ENCODE measurements at places on chromosomes 12 and 14.

DNA sequence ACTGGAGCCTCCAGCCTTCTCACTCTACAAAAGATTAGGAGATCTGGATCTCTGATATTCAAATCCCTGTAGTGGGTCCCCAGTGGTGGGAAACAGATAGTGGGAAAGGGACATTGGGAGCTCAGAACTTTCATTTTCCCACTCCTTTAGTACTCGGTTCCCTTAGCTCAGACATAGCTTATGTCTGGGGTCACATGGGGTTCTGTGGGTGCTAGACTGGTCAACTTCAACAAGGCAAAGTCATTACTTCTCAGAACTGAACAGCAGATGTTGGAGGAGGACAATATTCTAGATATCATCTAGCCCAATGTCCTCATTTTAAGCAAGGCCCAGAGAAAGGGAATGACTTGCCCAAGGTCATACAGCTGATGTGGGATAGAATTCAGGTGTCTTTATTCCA, 19.5 kb upstream of the ITGA5 start:
- no peak for DNase-seq

- DNase-seq: no peak
These were observed 41.6 kb downstream of the USP15 start for GRCh38 chr12:62301799-62302133.

DNA sequence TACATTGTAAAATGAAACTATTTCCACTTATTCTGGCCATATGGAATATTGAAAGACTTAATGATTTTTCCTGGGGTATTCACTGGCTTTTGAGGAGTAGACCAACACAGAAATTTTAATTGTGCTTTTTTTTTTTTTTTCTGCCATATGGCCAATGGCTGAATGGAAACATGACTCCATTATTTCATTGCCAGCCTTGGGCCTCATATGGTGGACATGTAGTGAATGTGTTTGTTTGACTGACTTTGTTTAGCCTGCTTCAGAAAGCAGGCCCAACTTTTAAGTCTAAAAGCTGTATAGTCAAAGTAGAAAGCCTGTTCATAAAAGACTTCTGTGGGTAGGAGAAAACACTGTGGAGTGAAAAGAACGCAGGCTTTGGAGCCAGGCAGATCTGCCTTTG, 2.4 kb downstream of the GNG2 start:
- no peak for DNase-seq

DNA sequence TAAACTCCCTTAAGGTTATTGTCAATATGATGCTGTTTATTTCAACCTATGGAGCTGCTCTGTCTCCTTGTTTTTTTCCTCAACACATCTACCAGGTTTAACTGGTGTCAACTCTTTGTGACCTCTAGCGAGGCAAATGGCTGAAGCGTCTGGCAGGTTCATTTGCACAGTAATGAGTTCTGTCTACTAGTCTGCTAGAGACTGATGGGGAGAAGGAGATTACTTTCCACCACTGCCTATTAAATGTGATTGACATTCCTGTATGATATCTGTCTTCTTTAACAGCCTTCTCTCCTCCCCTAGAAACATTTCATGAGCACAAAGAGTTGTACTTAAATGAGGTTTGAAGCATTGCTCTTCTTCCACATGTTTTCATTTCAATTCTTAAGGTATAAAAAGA, 253.7 kb downstream of the SLC6A15 start:
- DNase-seq: peak; percentile 90

DNA sequence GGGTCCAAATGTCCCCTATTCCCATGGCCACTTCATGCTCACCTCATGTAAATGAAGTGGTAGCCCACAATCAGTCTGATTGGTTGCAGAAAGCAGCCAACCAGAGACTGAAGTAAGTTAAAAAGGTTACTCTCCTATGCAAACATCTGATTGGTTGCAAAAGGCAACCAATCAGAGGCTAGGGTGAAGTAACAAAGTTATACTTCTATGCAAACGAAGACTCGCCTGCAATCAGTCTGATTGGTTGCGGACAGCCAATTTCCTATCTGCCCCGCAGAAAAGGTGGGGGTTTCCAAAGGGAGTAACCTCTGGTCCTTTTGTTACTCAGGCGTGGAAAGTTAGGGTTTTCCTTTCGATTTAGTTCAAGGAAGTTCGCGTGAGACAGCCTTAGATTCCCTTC, 208.1 kb upstream of the NEDD1 start:
- DNase-seq: no peak

DNA sequence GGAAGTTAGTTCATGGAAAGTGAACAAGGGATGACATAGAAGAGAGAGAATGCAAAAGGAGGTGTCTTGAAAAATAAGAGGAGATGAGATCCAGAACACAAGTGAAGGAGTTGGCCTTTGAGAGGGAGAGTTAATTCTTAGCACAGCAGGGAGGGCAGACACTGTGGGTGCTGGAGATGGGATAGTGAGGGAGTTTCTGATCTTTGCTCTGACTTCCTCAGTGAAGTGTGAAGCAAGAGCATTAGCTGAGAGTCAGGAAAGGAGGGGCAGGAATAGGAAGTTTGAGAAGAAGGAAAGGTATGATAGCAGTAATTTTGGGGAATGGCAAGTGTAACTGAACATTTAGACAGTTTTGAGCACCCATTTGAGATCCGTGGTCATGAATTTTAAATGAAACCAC, 75.8 kb upstream of the COCH start:
- DNase-seq: no peak

- no peak for DNase-seq
These were observed 93.9 kb downstream of the PLBD1 start for GRCh38 chr12:14473707-14474287.

GRCh38 chr12:88998421-88998820, 353.9 kb downstream of the DUSP6 start:
- no peak for DNase-seq

- DNase-seq: no peak
These were observed 234.7 kb upstream of the E2F7 start for GRCh38 chr12:77299910-77300669.

DNA sequence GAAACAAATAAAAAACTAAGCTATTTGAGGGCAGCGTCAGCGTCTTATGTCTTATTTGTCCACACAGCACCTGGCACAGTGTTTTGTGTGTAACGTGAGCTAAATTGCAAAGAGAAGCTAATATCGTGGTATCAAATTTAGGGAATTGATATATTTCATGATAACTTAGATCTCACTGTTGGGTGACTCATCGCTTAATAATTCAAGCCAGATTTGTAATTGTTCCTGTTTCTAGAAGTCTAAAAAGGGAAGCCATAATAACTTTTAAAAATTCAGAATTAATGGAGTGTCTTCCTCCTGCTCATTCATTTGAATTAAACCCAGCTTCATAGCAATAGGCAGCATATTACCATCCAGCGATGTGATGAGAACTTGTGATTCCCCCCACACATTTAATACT, 214.7 kb downstream of the PDZRN4 start:
- no peak for DNase-seq

DNA sequence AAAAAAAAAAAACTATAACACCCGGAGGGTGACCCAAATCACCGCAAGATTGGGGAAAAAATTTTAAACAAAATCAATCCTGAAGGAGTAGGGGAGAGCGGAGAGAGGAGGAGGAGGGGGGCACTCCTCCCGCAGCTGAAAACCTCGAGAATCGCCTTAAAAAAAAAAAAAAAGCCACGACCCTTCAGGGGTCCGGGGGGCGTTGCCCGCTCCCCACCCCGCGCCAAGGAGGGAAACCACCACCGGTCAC, 254 bp downstream of the GTF2A1 start:
- DNase-seq: no peak

GRCh38 chr14:76564471-76565422, 188.8 kb downstream of the ESRRB start:
- no peak for DNase-seq

DNA sequence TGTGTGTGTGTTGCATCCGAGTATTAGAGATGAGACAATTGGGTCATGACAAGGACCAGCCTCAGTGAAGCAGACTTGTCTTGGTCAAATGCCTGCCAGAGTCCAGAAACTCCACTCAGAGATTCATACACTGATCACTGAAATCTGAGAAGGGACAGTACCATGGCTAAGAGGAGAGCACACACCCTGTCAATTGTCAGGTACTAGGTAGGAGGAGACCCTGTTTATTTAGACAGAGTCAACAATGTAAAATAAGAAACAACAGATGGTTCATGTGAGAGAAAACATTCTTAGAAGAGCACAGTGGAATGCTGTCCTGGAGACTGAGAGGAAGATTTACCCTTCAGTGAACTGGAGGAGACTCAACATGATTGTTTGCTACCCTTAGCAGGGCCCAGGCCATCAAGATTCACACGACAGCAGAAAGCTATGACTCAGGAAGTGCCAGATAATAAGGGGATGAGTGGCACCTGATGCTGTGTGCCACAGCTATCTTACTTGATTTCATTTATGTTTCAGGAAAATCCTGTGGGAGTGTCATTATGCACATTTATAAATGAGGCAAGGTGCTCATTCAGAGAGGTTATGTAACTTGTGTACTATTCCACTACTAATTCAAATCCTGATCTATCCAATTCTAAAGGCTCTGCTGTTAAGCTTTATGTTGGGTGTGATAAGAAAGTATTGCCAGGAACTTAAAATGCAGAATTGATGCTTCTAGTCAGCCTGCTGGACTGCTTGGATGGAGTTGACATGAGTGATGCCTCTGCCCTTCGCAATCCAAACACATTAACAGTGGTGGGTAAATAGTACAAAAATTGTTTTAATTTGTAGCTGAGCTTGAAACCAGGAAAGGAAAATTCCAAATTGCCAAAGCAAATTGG, 136.6 kb upstream of the NEDD1 start:
- DNase-seq: no peak

DNA sequence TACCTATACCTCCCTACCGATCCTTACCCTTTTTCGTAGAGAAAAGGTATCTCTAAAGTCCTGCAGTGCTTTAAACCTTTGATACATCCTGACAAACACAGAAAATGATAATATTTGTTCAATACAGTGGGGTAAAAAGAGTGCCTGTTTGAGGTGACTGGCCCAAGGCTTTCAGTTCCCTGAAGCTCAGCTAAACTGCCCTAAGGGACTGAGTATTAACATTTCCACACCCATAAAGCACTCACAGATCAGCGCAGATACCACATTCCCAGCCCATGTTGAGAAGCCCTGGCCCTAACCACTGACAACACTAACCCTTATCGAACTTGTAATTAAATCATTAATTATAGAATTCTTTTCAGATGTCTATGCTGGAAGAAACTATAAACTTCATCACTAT, 108.7 kb downstream of the DIP2B start:
- DNase-seq: no peak

DNA sequence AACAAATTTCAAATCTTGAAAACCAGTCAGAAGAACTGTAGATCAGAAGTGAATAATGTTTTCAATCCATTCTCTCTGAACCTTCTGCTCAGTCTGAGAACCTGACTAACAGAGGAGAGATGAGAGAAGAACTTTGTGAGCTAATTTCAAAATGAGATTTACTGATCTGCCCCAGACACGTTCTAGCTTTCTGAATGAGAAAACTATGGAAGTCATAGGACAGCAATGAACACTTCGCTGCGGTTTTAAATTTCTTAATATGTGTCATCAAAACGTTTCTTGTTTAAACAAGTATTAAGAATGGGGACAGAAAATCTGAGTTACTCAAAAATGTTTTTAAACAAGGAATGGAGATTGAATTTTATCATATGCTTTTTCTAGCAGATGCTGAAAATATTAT, 66.6 kb upstream of the FAR2 start:
- DNase-seq: no peak

GRCh38 chr14:59811073-59811472, 59.5 kb downstream of the RTN1 start:
- DNase-seq: no peak

DNA sequence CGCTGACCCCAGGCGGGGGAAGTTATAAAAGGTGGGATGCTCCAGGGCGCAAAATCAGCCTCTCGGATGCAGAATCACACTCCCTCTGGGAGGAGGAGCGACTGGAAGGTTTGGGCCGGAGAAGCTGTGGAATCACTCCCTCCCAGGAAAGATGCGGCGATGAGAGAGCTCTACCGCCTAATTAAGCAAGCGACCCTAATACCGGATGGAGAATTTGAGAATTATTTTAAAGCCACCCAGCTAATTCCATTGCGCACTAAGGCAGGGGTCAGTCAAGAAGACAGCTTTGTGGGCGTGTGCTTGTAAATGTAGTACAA, 1.9 kb downstream of the COL2A1 start:
- no peak for DNase-seq
